Stimulated activated CD8-positive, alpha-beta memory T cell treated with anti-CD3 and anti-CD28 coated beads, Interleukin-4, amount 100 ng/mL, for 1 hour (primary cell): ENCODE measurements at places on chromosomes 3 and 15.

DNA sequence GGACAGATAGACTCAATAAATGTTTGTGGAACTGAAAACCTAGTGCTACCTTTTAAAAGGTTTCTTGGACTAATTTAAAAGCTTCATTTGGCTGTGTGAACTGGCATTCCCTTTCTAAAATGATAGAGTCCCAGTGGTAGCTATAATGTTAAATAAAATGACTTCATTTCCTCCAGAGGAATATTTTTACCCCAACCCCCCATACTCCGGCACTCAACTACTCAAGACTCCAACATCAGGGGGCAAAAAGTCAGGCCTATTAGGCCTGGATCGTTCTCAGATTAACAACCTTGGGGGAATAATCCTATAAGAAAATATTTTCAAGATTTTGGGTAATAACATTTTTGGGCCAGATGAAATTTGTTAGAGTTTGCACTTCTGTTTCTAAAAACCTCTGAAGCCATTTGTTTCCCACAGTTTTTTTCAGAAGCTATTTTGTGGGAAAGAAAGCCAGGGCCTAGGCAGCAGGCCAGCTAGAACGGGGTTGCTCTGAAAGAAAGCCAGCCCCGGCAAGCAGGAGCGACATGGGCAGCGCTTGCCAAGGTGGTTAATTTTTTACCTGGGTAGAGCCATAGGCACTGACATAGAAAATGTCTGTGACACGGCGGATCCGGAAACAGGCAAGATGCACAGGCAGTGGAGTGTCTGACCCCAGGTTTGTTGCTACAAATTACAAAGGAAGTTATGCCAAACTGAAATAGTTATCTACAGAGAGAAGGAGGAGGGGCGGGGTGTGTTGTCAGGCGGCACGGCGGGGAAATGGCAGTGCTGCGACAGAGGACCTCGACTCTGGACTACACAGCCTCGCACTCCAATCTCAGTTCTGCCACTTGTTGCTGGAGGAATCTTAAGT, 84.6 kb downstream of the MAGI1 start:
- DNase-seq: no peak

- no peak for DNase-seq
Measured at GRCh38 chr3:111961461-111962164, 17.2 kb upstream of the ABHD10 start.

DNA sequence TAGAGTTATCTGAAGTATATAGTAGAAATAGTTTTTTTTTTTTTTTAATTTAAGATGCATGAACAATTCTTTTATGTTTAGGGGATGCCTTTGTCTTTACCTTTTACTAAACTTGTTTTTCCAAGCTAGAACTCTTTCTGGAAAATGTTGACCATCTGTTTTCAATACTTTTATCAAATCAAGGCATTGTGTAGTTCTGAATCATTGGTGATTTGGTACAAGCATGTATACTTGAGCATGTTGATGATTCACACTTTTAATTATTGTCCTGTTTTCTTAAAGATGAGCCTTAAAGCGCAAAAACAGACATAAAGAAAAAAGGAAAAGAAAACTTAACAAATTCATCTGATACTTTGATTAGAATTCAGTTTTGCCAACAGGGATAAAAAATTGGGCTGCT, 28.3 kb downstream of the PDCD6IP start:
- DNase-seq: no peak

GRCh38 chr3:40292637-40293349, 16.7 kb upstream of the EIF1B start:
- no peak for DNase-seq

GRCh38 chr15:80072285-80072994, 13.0 kb downstream of the ZFAND6 start:
- no peak for DNase-seq
